ENCODE measurements at places on chromosomes 11 and 22. TPM values are rescaled to one million over a fixed set of nuclear protein-coding genes. Genes with fewer than 3 reads are reported as not detected.
A peak's percentile ranks its signal among the peaks of the same experiment; 100 is the strongest.

The TMEM191B gene
- not detected for total RNA-seq

The PAMR1 gene
- 151 TPM for total RNA-seq

The ABCC8 gene
- total RNA-seq: not detected

The H19 gene
- total RNA-seq: 0.25 TPM

The APOA5 gene
- not detected for total RNA-seq

The CWC15 gene
- total RNA-seq: 30.4 TPM

The BID gene
- total RNA-seq: 70.7 TPM

The ACRV1 gene
- total RNA-seq: not detected

The MMP12 gene
- 0.76 TPM for total RNA-seq

DNA sequence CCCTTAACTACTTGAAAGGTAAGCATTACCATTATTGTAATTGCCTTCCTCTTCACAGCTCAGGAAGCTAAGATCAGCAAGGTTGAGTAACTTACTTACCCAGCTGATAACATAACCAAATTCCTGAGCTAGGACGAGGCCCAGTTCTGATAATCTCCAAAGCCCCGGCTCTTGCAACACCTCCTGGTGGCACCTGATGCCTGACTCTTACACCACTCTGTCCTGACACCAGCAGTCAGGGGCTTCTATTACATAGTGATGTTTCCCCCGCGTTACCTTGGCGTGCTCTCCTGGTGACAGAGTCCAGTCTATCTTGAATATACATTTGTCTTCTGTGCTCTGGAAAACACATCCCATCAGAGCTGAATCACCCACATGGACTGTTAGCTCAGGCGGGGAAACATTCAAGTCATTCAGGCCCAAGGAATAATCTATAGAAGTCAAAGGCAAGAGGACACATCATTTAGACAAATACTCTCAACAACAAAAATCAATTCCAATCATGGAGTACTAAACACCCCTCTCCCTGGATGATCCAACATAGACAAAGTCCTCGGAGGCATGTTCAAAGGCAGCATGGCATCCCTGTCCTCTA lies 12.6 kb downstream of the JAML start:
- no peak for DNase-seq

DNA sequence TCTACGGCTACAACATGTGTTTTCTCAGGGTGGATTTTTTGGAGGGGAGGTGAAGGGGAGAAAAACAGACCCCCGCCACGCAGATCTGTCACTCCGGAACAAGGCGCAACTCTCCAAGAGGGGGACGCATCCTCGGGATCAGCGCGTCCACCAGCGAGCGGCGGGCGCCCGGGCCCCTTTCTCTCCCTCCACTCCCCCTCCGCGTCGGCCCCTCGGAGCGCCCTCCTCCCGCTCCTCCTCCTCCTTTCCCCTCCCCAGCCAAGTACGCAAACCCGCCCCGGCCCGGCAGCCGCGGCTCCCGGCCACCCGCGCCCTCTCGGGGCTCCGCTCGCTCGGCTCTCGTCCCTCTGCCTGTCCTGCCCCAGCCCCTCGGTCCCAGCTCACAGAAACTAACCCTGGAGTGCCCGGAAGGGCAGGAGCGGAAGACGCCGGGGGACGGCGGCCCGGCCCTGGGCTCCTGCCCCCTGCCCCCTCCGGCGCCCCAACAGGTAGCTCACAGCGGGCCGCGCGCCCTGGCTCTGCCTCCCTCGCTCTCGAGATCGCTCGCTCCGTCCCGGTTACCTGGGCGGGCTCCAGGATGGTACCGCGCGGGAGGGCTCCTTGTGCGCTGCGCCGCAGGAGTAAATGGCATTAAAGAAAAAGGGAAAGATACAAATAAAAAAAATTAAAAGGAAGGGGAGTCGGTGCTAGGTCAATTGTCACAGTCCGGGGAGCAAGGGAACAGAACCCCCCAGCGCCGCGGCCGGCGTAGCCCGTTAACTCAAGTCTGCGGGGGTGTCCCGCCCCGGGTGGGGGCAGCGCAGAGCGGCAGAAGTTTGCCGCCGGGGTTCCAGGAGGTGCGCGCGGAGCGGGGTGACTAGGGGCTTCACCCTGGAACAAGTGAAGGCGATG lies 131.4 kb upstream of the C11orf58 start:
- no peak for DNase-seq

DNA sequence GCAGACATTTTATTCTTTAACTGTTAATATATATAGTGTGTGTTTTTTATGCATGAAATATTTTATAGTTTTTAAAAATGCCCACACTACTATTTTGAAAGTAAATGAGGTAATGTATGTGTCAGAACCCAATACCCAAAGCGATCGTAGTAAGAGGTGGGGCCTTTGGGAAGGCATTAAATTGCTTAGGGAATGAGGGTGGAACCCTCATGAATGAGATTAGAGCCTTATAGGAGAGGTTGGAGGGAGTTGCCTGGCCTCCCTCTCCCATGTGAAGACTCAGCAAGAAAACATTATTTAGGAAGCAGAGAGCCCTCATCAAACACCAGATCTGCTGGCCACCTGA lies 11.1 kb downstream of the KLHL35 start:
- DNase-seq: no peak

DNA sequence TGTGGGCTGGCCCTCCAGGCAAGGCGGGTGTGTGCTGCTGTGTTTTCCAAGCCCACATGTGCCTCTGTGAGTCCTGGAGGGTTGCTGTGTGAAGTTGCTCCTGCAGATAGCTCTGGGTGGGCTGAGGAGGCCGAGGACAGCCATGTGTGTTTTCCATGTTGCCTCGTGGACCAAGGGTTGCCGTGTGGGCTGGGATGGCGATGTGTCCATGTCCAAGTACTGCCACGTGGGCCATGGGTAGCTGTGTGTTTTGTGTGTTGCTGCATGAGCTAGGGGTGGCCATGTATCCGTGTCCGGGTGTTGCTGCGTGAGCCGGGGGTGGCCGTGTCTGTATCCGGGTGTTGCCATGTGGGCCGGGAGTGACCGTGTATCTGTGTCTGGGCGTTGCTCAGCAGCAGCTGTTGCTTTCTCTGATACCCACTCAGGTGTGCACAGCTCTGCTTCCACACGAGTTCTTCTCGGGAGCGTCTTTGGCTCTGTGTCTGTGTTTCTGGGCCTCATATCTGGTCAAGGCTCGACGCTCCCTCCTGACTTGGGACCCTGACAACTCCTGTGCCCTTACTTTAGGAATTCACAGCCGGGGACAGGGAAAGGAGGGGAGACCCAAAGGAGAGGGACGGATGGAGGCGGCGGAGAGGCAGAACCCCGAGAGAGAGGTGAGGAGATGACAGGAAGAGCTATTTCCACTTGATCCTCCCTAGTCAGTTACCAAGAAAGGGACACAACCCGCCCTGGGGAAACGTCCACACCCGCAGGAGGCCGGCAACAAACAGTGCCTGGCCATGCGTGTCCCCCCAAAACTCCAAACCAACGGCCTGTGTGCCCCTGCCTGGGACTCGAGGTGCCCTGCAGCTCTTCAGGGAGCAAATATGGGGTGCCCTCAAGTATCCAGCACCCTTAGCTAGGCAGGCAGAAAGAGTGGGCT lies 83.1 kb downstream of the PHF21B start:
- no peak for DNase-seq

GRCh38 chr11:33040033-33040861 lies 875 bp downstream of the TCP11L1 start:
- peak; percentile 62 for DNase-seq

GRCh38 chr22:21666786-21667185 lies 974 bp downstream of the PPIL2 start:
- peak; percentile 27 for DNase-seq

- no peak for DNase-seq
These were observed 55.9 kb upstream of the BARX2 start for GRCh38 chr11:129319751-129320150.

- peak; percentile 13 for DNase-seq
These were observed 4.2 kb upstream of the OR52J3 start for GRCh38 chr11:5042091-5042490.

- no peak for DNase-seq
These were observed 40.1 kb downstream of the REXO2 start for GRCh38 chr11:114479331-114479730.

DNA sequence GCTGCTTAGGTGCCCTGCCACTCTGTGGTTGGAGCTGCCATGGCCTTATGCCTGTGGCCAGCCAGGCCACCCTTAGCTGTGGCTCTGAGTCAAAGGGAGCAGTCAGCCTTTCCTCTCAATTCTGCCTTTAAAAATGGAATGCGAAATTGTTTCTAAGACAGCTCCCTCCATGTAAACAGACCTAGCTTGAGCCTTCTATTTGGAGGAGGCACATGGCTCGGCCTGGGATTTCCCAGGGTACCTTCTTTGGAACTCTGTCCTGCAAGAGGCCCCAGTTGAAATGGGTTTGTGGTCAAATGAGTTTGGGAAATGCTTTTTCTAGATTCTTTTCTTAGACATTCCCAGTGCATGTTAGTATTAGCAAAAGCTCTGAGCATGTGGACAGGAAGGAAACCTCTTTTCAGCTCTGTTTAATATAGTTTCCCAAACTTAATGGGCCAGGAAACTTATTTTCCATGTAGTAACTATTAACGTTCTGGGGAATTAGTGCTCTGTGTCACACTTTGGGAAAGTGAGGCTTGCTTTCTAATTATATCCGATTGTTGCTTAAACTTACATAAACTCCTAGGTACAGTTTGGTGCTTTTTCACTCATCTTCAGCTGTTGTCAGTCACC lies 7.8 kb downstream of the PHOX2A start:
- DNase-seq: no peak

- DNase-seq: peak; percentile 84
These were observed 73.3 kb downstream of the ENTHD1 start for GRCh38 chr22:39820256-39820655.

GRCh38 chr11:97905101-97905500 lies 1115.6 kb upstream of the CNTN5 start:
- no peak for DNase-seq

DNA sequence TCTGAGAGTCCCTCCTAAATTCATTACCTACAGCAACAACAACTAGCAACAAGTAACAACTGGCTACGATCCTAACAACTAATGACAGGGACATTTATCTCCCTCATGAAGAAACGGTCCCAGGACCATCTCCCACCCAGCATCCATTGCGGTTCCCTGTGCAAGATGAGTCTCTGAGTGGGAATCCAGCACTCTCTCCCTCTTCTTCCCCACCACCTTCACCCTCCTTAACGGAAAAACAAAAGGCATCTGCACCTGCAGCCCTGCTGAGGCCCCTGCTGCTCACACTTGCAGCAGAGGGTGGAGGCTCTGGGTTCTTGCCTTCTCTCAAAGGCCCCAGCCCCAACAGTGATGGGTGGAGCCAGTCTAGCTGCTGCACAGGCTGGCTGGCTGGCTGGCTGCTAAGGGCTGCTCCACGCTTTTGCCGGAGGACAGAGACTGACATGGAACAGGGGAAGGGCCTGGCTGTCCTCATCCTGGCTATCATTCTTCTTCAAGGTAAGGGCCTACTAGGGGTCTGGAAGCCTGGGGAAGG lies at the start of gene CD3G:
Gene CD3G, plus strand, starts transcription at position 364 of the 535 bp plus-strand sequence. Its CDS starts 80 bp downstream, at position 444.
- DNase-seq: no peak

DNA sequence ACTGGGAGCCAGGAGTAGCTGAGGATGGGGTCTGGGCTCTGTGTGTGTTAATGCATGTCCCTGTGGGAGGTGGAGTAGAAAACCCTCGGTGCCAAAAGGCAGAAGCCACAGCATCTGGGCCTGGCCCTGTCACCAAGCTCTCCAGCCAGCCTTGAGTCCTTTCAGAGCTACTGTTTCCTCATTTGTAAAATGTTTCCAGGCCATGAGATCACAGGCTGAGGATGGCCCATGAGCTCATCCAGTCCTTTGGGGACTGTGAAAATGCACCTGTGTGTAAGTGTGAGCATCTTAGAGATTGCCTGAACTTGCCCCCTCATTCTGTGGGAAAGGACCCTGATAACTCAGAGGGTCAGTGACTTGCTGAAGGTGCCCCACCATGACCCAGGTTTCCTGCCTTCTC lies 9.1 kb downstream of the ANKK1 start:
- DNase-seq: no peak

DNA sequence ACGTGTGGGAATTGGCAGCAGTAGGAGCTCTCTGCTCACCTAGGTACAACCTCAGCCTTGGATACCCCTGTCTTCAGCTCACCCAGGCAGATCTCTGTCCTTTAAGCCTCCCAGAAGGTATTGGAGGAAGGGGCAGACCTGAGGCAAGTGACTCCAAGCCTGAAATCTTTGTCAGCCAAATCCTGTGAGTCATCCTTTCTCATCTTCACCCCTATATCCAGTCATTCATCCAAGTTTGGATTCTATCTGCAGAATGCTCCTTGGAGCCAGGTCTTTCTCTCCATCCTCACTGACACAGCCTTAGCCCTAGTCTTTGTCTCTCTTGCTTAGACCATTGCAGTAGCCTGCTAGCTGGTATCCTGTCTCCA lies 10.4 kb upstream of the THY1 start:
- peak; percentile 89 for DNase-seq

- no peak for DNase-seq
These were observed 9.9 kb upstream of the MRPL11 start for GRCh38 chr11:66448523-66448922.

GRCh38 chr11:65867284-65868071 lies 5.1 kb downstream of the EFEMP2 start:
- no peak for DNase-seq

- DNase-seq: no peak
These were observed 16.3 kb downstream of the FAT3 start for GRCh38 chr11:92240916-92241315.
